ENCODE measurements at places on chromosomes 7 and 10.

DNA sequence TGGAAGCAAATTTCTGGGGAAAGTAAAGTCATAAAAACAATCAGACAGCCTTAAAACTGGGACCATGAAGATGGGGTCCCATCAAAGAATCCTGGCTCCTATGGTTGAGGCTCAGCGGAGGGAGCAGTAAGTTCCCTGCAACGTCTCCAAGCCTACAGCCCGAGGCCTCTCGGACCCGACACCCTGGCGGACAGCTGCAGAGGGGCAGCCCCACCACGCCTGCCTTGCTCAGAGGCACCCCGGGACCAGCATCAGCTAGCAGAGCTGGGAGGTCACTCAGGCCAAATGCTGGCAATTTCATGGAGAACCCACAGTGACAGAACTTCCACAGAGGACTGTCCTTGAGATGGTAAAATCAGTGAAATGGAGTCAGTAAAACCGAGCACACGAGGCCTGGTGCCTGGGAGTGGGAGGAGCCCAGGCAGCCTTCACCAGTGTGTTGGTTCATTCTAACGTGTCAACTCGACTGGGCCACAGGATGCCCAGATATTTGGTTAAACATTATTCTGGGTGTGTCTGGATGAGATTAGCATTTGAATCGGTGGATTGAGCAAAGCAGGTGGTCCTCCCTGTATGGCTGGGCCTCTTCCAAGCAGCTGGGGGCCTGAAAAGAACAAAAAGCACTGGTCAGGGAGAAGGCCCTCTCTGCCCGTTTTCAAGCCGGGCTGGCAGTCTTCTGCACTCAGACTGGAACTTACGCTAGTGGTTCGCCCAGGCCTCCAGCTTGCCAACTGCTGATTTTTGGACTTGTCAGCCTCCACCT is 96.2 kb upstream of the INSIG1 start:
- no peak for DNase-seq

GRCh38 chr7:80721883-80722615 is 83.6 kb downstream of the CD36 start:
- no peak for DNase-seq

- no peak for DNase-seq
Measured at GRCh38 chr7:158414486-158414961, 173.1 kb downstream of the PTPRN2 start.

- no peak for DNase-seq
Measured at GRCh38 chr7:70008466-70008865, 410.2 kb downstream of the AUTS2 start.

DNA sequence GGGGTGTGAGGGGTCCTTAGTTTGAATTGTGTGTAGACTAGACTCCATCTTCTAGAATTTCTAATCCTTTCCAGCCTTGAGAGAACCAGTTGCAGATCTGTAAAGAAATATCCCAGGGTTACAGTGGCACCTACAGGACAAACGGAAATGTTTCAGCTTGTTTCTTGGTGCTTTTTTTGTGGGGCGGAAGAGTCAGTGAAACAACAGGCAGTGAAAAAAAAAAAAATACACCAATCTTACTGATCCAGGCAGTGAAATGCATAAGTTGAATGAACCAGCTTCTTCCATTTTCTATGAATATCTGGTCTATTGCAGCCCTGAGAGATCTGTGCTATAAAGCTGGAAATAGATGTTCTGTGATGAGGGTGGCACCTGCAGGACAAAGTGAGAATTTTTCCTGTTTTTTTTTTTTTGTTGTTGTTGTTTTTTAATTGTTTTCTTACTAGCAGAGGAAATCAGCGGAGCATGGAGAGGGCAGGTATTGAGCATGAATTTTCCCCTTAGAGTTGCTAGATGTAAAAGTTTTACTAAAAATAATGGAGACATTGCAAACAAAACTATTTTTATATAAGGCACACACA is 81.9 kb upstream of the DYNC1I1 start:
- peak; percentile 75 for DNase-seq

DNA sequence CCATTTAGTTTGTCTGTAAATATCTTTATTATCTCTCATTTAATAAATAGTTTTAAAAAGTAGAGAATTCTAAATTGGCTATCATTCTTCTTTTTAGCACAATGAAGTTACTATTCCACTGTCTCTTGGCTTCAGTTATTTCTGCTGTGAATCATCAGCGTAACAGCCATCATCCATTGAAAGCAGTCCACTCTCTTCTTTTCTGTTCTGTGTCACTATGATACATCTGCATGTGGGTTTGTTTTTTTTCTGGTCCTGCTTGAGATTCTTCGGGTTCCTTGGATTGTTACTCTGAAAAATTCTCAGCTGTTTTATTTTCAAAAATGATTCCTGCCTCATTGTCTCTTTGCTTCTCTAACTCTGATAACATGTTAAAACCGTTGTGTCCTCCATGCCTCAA is 52.5 kb downstream of the CSGALNACT2 start:
- DNase-seq, result no peak

DNA sequence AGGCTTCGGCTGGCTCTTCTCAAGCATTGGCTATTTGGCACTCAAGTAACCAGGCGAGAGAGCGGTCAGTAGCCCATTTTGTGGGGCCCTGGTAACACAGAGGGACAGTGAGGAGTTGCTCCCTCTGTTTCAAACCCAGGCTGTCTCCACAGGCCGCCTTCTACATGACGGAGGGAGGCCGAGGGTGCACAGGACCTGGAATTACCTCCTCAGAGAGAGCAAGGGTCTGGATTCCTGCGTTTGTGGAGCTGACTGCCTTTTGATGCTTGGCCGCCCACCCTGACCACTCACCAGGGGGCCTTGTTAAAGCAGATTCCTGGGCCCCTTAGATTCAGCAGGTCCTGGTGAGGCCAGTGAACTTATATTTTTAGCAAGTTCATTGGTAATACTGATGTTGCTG is 12.3 kb downstream of the UPP1 start:
- no peak for DNase-seq

GRCh38 chr10:119120413-119120867 is 16.5 kb downstream of the DENND10 start:
- DNase-seq, result no peak

- DNase-seq, result no peak
Measured at GRCh38 chr7:538764-539685, 19.4 kb upstream of the PDGFA start.

- DNase-seq, result no peak
Measured at GRCh38 chr7:158458096-158458495, 129.5 kb downstream of the PTPRN2 start.

GRCh38 chr10:68202960-68203353 is 29.0 kb downstream of the ATOH7 start:
- no peak for DNase-seq

DNA sequence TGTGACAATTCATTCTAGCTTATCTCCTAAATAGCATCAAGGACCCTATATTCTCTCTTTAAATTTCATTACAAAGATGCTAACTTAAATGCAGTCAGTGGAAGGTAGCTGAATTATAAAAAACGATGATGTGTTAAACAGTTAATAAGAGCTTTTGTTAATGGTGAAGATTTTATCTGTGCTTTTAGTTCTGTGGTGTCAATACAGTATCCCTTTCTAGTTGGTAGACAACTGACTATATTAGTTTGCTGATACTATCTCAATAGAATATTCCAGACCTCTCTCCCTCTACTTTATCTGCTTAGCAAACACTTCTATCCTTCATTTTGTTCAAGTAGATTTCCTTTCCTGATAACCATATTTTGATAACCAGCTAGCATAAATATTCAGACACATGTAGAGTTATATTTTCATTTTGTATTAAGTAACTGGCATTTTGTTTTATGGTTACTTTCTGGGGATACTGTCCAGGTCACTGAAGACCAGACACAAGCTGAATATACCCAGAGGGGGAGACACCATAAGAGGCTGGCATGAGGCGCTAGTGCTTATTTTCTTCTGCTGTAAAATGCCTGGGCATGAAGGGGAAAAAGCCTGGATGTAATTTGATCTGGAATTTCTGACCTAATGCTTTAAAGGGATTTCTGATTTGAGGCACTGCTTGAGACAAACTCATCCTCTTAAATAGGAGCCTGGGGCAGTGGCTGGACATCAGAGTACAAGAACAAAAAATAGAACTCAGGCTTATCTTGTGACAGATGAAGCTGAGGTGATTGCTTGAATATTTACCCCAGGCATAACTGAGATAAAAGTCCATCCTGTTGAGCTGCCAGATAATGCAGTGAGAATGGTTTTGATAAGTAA is 197.5 kb downstream of the MALRD1 start:
- DNase-seq, result no peak

DNA sequence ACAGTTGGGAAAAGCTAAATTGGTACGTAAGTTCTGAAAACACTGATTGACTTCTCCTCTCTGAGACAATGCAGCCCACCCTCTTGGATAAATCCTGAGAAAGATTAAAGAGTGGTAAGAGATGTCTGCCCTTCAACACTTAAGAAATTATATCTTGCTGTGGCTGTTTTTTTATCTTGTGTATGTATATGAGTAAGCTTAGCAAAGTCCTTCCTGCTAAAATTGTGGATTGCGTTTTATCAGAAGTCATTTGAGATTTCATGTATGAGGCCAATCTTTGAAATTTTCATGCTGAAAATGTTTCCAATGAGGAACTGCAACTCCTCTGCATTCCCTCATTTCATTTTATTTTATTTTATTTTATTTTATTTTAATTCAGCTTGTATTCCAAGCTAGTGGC is 106.2 kb upstream of the INHBA start:
- DNase-seq, result no peak

DNA sequence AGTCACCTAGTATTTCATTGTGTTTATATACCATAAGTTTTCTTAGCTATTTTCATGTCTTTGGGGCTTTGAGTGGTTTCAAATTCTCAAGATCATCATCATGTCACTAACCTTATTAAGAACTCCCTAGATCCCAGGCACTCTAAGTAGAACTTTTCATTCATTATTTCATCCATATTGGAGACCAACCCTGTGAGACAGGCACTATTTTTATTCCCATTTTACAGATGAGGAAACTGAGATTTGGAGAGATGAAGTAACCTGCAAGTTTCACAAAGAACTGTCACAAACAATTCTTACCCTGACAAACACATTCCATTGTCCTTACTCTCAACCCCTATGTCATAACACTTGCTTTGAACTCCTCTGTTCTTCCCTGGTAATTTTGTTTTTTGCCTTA is 13.8 kb upstream of the SND1 start:
- no peak for DNase-seq

- no peak for DNase-seq
Measured at GRCh38 chr10:59037018-59037389, 139.4 kb upstream of the PHYHIPL start.

GRCh38 chr7:158816995-158817394 is 12.3 kb downstream of the ESYT2 start:
- DNase-seq, result no peak

GRCh38 chr7:127239814-127240213 is 12.9 kb downstream of the GRM8 start:
- no peak for DNase-seq

- DNase-seq, result no peak
Measured at GRCh38 chr10:132361581-132362101, 29.6 kb downstream of the LRRC27 start.

- no peak for DNase-seq
Measured at GRCh38 chr7:131016230-131016629, 282.2 kb upstream of the KLF14 start.
